T follicular helper cell (primary cell): ENCODE measurements at places on chromosomes 7 and 10.
A peak's percentile ranks its signal among the peaks of the same experiment; 100 is the strongest.

GRCh38 chr7:5296611-5297226, 14.0 kb downstream of the SLC29A4 start:
- DNase-seq, result peak; percentile 72

- no peak for DNase-seq
Observed at GRCh38 chr10:58781873-58782488, 269.3 kb downstream of the BICC1 start.

DNA sequence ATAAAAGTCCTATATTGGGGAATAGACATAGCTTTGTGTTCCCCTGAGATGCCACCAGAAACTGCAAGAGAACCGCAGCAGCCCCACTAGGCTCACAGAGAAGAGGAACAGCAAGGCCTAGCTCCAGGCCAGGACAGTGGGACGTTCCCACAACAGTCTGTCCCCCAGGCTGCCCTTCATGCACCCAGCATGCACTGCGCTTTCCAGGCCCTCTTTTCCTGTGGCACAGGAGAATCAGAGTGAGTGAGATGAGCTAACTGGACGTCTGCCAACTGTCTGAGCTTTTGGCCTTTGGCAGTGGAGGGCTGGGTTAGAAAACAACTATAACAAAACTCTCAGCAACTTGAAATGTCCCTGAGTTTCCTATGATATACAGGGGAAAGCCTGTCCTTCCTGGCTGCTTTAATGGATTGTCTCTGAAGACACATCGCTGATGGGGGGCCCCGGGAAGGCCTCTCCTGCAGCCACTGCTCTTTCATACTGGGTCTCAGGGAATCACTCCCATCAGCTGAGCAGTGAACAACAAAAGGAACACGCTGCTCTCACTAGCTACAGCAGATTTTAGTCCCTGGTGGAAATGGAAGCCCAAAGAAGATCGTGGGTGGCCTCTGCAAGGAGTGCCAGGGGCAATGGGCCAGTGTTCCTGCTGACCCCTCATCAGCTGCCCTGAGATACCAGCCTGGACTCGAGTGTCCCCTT, 53.5 kb downstream of the PODXL start:
- no peak for DNase-seq

GRCh38 chr10:24331457-24331856, 122.5 kb downstream of the KIAA1217 start:
- no peak for DNase-seq

DNA sequence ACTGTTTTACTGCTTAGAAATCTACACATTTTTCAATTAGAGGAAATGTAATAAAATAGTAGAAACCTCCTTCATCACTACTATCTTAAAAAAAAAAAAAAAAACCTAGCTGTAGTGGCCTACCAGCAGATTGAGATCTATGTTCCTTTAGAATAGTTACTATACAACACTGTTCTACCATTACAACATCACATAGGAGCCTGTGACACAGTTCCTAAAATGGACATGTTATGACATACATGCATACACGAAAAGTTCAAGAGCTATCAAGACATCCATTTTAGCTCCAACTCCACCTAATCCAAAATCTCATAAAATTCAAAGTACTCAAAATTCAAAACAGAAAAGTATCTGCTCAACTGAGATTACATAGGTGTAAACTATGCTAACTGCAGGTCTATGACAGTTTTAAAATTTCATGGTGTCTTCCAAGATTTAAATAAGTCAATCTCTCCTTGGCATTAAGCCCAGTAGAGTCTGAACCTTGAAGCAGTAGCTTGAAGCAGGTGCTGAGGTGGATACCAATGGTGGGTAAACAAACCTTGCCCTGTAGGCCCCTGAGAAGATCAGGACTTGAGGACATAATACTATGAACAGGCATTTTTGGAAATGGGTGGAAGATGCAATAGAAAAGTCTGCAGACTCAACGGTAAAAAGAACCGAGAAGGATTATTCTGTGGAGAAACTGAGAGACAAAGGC, 17.0 kb downstream of the CACUL1 start:
- no peak for DNase-seq
